ENCODE measurements at places on chromosomes 5 and 9.

- peak; percentile 92 for DNase-seq
Measured at GRCh38 chr9:78860801-78861475, 564.0 kb downstream of the PSAT1 start.

DNA sequence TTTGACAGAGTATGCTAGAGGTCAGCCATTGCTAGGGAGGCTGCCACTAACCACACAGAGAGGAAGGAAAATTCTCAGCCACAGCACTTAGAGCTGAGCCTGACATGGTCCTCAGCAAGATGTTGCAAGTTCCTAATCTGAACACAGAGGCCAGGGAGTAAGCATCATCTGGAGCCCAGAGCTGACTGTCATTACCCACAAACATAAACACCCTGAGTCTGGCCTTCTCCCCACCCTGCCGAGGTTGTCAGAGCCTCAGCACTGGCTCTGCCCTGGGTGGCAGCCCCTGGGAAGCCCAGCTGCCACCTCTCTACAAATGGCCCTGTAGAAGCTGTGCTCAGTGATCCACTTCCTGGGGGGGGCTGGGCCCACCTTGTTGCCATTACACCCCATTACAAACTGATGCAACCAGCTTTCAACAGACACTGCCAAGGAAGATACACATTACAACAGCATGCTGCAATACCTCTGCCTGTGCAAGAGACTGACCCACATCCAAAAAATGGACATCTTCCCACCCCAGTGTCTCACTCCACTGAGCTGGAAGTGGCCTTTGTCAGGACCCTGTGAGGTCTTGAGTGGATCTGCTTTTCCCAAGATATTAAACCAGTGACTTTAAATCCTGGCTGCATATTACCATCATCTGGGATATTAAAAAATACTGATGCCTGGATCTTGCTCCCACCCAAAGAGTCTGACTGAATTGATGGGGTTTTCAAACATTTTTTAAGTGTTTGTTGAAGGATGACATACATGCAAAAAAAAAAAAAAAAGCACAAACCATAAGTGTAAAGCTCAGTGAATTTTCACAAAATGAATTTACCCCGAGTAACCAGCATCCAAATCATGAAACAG is 33.0 kb downstream of the IRF1 start:
- DNase-seq = peak; percentile 88

- no peak for DNase-seq
Measured at GRCh38 chr5:117138523-117138922, 563.9 kb upstream of the SEMA6A start.

DNA sequence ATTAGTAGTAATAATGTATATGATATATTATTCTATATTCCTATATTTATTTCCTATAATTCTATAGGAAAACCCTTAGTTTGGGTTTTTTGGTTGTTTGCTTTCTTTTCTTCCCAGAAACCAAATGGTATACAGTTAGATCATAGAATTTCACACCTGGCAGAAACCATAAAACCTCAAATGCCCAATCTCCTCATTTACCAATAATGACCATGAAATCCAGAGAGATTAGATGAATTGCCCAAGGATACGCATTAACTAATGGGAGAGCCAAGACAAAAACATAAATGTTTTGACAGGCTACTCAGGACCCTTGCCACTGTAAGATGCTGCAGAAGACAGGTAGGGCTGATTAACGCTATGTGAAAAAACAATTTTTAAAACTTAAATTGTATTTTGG is 158.7 kb upstream of the FST start:
- DNase-seq = no peak

DNA sequence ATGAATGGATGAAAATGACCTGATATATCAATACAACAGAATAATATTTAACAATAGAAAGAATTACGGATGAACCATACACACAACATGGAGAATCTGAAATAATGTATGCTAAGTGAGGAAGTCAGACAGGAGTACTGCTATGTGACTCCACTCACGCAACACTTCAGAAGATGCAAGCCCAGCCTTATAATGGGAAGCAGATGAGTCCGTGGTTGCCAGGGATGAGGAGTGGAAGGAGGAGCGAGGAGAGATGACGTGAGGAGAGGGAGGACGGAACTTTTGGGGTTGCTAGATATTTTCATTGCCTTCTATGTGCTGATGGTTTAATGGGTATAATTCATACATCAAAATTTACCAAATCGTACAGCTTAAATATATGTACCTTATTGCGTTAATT is 55.4 kb upstream of the ERCC6L2 start:
- DNase-seq = no peak
